NCI-H2171 (cell line): ENCODE measurements at places on chromosomes 4 and X.
A peak's percentile ranks its signal among the peaks of the same experiment; 100 is the strongest.

DNA sequence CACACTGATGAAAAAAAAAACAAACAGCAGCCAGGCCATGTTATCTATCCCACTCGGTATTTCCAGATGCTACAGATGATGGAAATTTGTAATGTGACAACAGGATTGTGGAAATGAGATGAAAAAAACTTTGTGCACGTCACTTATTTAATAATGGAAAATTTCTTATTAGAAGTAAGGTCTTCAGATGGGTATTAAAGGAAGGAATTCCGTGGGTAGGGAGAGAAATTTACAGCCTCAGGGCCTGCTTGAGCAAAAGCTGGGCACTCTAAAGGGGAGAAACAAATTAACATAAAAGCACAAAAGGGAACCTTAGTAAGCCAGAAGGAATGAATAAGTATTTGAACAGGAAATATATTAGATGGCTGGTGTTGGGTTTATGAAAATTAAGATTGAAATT is 4.2 kb upstream of the PKD2 start:
- no peak for DNase-seq

- DNase-seq = no peak
Observed at GRCh38 chr4:15459706-15460105, 10.0 kb upstream of the CC2D2A start.

GRCh38 chr4:117889978-117890377 is 144.3 kb upstream of the NDST3 start:
- DNase-seq = no peak

DNA sequence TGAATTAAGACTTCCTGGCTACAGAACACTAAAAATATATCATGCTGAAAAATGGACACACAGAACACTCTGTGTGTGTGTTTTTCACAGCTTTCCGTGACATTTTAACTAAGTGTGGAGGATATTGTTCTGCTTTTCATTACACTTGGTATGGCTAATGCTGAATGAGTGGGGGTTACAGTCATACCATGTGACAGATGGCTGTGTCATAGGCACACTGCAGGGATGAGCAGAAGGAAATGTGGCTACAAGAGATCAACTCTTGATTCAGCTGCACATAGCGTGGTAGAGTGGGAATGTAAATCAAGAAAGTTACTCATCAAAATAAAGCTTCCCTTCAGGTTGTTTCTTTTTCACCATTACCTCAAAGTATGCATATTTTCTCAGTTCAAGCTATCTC is 669.8 kb downstream of the IQCM start:
- DNase-seq = no peak

- no peak for DNase-seq
Observed at GRCh38 chrX:80430826-80431504, 10.7 kb downstream of the TENT5D start.

GRCh38 chrX:100635989-100636320 is 651 bp downstream of the TSPAN6 start:
- no peak for DNase-seq

- DNase-seq = no peak
Observed at GRCh38 chr4:82523179-82523578, 38.6 kb downstream of the TMEM150C start.

DNA sequence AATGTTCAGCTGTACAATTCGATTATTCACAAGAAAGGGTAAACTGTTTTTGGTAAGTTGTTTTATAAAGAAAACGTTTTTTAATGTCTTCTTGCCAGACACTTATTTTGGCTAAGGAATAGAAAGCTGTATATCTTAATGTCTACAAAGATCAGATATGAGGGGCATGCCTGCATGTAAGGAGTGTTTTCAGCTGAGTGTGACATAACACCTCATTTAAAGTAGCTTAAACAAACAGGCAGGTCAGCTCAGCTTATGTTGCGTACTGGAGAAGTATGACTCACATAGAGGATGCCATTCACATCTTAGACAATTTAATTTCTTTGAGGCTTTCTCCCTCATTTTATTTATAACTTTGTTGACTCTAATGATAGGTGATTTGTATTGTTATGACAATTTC is 30.4 kb downstream of the LAMTOR3 start:
- no peak for DNase-seq

GRCh38 chr4:17328141-17328815 is 183.6 kb downstream of the QDPR start:
- DNase-seq = no peak

DNA sequence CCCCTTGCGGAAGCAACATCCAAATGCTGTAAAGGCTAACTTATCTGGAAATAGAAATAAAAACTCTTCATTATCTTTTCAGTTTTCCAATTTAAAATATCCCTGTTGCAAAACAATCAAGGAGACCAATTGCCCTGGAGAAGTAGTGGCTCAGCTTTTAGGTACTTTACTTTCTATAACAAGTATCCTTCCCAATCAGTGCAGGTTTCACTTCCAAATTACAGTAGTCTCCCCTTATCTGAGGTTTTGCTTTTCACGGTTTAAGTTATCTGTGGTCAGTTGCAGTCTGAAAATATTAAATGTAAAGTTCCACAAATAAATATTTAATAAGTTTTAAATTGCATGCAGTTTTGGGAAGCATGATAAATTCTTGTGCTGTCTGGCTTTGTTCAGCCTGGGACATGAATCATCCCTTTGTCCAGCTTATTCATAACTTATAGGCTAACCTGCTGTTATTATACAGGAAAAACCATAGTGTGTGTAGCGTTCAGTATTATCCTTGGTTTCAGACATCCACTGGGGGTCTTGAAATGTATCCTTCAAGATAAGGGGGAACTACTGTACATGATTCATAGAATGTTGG is 973.1 kb upstream of the GRID2 start:
- DNase-seq = no peak

DNA sequence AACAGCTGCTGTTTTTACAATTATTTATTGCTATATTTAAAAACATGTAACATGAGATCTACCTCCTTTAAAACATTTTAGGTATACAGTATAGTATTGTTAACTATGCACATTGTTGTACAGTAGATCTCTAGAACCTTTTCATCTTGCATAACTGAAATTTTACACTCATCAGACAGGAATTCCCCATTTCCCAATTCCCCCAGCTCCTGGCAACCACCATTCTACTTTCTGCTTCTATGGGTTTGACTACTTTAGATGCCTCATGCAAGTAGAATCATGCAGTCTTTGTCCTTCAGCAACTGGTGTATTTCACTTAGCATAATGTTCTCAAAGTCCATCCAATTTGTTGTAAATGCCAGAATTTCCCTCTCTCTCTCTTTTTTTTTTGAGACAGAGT is 9.7 kb upstream of the LSM6 start:
- DNase-seq = no peak

DNA sequence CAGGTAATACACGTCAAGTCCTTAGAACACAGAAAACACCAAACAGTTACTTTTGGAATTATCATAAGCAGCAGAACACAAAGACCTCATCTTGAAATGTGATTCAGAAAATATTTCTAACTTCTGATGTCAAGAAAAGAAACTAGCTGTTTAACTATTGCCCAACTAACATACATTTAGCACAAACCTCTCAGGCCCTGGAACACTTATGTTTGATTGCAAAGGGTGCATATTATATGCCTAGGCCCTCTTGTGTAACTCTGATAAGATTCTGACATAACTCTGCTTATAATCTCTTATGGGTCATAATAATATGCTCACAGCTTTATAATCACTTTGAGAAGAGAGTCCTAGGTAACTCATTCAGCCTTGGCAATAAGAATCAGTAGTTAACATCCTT is 62.6 kb downstream of the TBC1D9 start:
- DNase-seq = no peak

- no peak for DNase-seq
Observed at GRCh38 chr4:104591510-104591911, 96.8 kb upstream of the CXXC4 start.

DNA sequence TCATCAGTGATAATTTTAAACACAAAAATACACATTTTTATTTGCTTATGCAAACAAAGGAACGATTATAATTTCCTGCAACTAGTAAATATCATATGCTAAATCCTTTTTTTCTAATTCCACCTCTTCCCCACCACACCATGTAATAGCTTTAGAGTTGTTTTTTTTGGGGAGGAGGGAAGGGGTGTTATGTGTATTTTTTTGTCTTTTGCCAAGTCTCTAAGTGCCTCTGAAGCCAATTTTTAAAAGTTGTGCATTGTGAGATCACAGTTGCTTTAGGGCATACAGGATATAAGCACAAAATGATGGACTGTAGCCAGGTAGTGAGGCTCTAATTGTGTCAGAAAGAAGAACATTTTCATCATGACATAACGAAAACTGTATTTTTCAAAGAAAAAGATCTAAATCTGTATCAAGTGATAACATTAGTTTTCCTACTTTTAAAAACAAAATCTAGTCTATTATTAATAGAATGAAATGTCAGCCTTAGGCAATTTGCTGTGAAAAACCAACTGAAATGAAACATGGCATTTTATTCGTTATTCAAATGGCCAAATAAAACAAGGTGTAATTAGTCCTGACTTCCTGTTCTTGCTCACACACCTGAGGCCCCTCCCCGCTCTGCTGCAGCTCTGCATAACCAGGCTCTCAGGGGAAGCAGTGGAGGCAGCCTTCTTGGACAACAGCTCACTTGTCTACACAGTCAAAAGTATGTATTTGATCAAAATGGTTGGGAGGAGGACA is 157.4 kb downstream of the PALLD start:
- DNase-seq = peak; percentile 25

DNA sequence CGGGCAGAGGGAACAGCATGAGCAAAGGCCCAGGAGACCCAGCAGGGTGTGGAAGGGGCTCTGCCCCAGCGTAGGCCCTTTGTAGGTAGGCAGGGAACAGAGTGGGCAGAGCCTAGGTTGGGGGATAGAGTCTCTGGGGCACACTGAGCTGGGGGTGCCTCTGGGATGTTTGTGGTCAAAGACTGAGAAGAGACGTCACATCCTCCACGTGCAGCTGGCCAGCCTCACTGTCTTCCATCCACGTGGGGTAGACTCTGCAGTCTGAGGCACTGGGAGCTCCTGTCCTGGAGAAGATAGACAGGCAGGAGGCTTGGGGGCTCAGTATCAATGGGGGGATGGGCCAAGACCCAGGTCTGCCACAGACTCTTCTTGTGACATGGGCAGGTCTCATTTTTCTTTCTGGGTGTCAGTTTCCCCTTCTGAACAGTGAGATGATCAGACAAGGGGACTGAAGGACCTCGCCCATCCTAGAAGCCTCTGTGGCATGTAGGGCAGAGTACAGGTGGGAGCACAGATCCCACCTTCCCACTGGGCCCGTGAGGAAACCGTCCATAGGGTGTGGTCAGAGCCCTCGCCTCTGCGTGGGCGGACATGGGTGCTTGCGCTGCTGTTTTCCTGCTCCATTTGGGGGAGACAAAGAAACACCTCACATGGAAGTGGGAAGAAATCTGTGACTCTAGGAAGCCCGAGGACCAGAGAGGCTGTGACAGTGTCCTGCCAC is 22.9 kb downstream of the WFS1 start:
- no peak for DNase-seq

- no peak for DNase-seq
Observed at GRCh38 chr4:138790706-138791340, 224.8 kb upstream of the NOCT start.

- DNase-seq = peak; percentile 19
Observed at GRCh38 chr4:123397144-123398065, 810 bp downstream of the SPRY1 start.

DNA sequence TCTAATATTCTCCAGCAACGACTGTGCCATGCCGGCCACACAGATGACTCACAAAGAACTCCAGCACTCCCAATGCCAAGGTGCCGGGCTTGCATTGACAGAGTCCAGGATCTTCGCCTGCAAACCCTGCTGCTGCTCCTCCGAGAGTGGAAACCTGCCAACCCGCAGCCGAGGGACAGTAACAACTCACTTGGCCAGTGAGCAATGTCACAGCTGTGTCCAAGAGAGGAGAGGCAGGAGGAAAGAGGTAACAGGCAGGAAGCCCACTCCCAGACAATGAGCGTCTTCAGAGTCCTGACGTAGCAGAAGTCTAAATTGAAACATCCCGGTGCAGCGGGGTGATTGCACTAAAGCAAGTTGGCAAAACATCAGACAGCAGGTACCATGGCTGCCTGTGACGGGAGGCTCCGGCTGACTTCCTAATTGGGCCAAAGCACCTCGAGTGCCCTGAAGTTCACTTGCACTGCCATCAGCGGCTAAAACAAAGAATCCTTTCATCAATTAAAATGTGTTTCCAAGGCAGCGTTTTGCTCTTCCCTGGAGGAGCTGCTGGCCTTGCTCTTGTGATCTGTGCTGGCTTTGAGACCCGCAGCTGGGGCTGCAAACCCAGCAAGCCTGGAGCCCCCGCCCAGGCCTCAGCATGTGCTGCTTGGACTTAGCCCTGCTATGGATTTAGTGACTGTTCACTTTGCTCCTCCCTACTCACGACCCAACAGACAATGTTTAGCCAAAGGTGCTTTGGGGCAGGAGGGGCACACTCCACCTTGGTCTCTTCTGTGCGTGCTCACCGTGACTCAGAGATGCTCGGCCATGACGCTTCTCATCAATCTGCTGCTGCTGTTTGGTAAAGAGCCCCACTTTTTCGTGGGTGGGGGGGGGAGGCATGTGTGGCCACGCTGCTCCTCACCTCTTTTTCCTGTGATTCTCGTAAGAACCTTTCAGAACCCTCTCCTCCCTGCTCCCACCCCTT is 36.5 kb downstream of the DCTD start:
- DNase-seq = no peak

- DNase-seq = no peak
Observed at GRCh38 chrX:46959985-46960700, 47.9 kb downstream of the JADE3 start.

GRCh38 chr4:83865417-83866150 is 329.7 kb downstream of the GPAT3 start:
- DNase-seq = no peak

DNA sequence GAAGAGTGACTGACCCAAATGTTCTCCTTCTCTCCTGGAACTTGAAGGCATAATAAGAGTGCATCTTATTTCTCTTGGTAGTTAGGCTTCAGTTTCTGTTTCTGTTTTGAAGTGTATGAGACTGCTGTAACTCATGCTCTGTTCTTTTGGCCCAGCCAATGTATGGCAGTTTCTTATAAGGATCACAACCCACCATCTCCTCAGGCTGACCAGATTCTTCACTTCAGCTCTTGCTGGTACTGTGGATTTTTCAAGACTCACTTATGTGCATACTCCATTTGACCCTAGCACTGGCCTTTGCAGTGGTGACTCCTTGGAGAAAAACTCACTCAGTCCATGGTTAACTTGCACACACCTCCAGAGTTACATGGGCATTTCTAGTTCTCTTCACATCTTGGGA is 9.6 kb upstream of the YTHDC1 start:
- no peak for DNase-seq

- DNase-seq = no peak
Observed at GRCh38 chr4:123653236-123653635, 256.6 kb downstream of the SPRY1 start.
